ENCODE measurements at places on chromosomes 11 and 22.

- DNase-seq = no peak
Observed at GRCh38 chr22:34997633-34998299, 68.2 kb upstream of the ISX start.

DNA sequence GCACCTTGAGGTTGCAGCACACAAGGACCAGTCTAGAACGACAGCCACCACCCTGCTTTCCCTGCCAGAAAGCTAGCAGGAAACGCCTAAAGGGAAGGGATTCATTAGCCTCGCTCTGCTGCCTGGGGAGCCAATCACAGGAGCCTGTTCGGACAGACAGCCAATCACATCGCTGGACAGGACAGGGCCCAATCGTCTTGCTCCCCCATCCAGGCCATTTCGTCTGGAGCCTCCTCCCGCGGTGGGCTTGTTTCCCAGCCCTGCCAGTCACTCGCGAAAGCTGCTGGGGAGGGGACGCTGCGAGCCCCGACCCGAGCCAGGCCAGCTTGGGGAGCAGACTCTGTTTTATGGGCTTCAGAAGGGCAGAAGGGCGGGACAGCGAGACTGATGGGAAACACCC lies 79.8 kb upstream of the NCAM1 start:
- no peak for DNase-seq

- DNase-seq = no peak
Observed at GRCh38 chr11:12968826-12969225, 40.3 kb upstream of the RASSF10 start.

- no peak for DNase-seq
Observed at GRCh38 chr11:48107188-48107704, 109.4 kb upstream of the OR4B1 start.

DNA sequence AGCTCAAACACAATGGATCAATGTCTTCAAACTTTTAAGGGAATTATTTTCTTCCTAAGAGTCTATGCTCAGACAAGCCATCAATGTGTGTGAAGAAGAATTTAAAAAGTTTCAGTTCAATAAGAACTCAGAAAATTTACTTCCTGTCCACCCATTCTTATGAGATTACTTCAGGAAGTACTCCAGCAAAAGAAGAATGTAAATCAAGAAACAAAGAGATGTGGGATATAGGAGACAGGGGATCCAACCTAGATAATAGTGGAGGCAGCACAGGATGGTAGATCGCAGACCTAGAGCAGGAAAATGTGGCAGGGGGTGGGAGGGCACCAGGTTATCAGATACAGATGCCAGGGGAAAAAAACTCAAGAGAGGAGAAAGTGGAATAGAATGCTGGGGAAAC lies 170.6 kb downstream of the MPPED1 start:
- DNase-seq = no peak

DNA sequence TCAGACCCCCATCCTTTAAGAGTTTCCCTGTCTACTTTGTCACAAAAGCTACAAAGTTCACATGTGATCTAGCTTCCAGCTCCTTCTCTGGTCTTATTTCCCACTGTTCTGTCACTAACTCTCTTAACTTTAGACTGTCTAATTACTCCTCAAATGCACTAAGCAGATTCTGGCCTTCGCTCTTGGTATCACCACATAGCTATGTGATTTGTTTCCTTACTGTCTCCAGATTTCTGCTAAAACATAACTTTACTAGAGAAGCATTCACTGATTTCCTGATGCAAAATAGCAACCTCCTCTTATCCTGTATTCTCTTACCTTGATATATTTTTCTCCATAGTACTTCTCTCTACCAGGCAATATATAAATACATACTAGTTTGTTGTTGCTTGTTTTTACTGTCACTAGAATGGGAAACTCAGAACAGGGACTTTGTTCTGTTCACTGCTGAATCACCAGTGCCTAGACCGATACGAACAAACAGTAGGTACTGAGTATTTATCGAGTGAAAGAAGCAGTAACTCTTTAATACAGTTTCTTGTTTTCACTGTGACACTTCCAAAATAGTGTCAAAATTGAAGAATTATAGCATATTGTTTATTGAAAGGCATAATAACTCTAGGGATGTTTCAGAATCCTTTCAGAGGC lies 205.6 kb downstream of the DDX10 start:
- no peak for DNase-seq

DNA sequence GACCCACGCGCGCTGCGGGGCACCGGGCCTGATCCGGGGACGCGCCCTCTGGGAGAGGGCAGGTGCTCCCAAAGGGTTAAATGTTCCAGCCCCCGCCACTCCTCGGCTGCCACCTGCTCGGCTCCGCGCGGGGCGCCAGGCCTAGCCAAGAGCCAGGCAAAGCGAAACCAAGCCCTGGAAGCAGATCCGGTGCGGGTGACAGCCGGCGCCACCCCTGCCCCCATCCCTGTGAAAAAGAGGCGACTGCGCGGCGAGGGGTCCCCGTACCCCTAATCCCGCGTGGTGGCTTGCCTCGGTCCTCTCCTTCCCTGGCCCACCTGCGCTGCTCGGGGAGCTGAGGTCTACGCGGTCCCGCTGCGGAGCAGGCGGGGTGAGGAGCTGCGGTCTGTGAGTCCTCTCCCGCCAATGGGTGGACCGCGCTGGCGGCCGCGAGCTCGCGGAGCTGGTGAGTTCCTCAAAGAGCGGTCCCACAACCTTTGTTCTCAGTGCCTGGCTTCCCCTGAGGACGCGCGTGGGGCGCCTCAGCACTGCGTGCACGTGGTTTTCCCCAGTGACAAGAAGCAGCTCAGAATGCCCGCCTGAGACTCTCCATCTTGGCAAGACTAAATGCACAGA lies at the start of gene ME3:
Gene ME3 (minus strand): TSS at position 610 of the 615 bp plus-strand sequence.
- no peak for DNase-seq

DNA sequence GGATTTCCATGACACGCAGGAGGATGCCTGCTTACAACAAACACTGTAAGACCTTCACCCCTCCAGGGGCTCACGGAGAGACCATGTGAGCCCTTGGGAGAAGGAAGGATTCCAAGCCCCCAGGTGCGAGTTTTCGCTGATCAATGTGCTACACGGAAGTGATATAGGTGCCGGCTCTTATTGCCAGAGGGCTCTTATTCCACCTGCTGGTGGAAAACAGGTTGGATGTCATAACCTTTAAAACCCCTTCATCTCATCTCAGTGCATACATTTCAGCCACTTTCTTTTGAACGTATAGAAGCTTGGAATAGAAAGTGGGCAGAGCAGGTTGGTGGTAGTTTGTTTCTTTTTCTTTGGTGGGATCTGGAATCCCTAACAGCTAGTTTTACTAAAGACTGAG lies 25.8 kb downstream of the LAYN start:
- no peak for DNase-seq

DNA sequence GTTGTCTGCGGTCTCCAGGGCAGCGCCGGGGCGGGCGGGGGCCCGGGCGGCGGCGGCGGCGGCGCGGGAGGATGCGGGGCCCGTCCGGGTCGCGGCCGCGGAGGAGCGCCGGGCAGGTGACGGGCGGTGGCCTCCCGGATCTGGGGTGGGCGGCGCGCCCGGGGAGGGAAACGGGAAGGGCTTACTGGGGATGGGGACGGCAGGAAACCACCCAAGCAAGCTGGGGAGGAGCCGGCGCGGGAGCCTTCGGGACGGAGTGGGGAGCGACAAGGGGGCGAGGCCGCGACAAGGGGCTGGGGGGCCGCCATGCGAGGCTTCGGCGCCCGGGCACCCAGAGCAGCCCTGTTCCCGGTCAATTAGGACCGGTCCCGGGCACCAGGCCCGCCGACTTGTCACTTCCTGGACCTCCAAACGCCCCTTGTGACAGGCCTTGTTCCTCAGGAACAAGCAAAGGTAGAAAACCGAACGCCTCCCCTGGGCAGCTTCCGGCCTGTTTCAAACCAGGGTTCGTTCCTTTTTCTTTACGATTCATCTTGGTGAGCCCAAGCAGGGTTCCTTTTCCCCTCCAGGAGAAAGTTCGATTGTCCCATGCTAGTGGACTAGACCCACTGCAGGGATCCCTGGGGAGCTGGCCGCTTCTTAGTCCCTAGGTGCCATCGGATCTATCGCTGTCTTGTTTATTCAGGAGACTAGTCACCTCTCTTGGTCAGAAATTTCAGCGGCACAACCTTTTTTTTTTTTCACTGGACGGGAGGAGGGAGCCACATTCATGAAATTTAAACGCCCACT lies 492 bp downstream of the JHY start:
- DNase-seq = peak; percentile 9

GRCh38 chr11:14638561-14638960 lies 5.0 kb upstream of the PDE3B start:
- no peak for DNase-seq

DNA sequence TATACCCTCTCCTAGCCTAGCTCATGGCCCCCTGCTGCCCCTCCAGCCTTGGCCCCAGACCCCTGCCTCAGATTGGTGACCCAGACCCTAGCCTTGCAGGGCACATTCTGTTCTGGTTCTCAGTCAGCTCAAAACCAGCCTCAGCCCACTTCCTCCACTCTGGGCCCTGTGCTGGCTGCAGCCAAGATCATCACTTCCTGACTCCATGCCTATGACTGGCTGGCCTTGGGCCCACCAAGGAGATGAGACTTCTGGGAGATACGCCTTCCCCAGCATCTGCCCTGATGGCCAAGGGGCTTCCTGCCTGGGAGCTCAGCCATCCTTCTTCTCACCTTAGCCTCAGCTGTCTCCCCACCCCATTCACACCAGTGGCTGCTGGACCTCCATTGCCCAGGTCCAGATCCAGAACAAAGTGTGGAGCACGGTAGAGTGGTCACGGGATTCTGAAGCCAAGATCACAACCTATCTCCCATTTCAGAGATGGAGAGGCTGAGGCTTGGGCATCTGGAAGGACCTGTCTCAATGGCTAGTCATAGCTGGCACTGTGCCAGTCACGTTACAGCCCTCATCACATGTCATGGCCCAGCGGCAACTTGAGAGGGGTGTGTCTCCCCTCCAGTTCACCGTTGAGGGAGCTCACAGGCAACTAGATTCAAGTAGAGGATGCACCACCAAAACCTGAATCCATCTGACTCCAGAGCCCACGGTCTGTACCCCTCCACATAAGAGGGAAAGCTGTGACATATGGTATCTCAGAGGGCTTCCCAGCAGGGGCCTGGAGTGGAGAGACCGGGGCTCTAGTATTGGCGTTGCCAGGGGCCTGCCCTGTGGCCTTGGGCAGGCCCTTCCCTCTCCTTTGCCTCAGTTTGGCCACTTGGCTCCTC lies 43.0 kb upstream of the KLHL35 start:
- no peak for DNase-seq

- no peak for DNase-seq
Observed at GRCh38 chr11:86468169-86468568, 93.5 kb downstream of the CCDC81 start.

GRCh38 chr22:48432781-48433518 lies 1394.7 kb downstream of the BRD1 start:
- no peak for DNase-seq

GRCh38 chr22:43292630-43293018 lies 50.5 kb downstream of the SCUBE1 start:
- no peak for DNase-seq

GRCh38 chr22:48576333-48577013 lies 1251.2 kb downstream of the BRD1 start:
- DNase-seq = no peak

DNA sequence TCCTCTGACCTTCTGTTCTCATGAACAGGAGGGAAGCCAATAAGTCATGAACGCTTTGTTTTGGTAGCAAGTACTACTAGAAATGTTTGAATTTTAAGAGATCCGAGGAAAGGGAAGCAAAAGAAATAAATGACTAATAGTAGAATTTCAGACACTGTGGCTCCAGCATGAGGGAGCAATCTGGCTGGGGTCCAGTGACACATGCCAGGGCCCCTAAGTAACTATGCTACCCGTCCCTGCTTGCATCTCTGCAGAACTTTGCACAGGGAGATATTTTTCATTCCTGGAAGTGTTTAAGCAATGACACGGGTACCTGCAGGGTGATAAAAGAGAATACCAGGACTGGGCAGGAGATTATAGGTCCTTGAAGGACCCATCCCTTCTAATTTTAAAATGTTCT lies 7.3 kb upstream of the ADAMTS8 start:
- DNase-seq = no peak

- no peak for DNase-seq
Observed at GRCh38 chr11:68810164-68810563, 31.6 kb downstream of the CPT1A start.

- DNase-seq = no peak
Observed at GRCh38 chr11:11779975-11780374, 61.8 kb upstream of the USP47 start.

GRCh38 chr22:44582016-44582415 lies 84.0 kb upstream of the RTL6 start:
- no peak for DNase-seq

DNA sequence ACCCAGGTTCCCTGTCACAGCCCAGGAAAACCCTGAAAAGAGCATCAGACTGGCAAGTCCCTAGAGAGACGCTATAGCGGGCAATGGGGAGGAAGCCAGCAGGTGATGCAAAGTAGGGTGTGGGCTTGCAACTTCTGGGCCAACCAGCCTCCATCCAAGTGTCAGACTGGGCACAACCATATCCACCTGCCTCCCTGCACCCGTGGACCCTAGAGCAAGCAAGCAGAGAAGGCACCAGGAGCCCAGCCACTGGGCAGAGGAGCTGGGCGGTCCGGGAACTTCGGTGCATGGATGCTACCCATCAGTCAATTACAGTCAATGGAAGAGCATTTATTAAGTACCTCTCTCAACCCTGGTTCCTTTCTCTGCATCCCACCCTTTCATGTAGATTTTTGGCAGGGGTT lies 2.8 kb downstream of the NECTIN1 start:
- DNase-seq = no peak

GRCh38 chr11:99568808-99569207 lies 548.1 kb downstream of the CNTN5 start:
- no peak for DNase-seq

DNA sequence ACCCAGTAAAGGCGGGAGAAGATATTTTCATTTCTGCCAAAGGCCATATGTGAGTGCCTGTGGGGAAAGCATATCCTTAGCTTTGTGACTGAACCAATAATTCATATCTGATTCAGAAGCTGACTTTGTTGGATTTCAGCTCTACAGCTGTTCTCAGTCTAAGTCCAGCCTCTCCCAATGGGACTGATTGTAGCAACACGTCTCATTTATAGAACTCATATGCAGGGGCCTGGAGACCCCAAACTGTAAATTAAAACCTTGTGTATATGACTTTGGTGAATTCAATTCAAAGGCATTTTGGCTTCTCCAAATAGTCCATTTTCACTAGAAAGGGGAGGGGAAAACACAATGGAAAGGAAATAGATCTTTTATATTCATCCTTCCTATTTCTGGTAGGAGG lies 250.4 kb upstream of the SORL1-AS1 start:
- no peak for DNase-seq

DNA sequence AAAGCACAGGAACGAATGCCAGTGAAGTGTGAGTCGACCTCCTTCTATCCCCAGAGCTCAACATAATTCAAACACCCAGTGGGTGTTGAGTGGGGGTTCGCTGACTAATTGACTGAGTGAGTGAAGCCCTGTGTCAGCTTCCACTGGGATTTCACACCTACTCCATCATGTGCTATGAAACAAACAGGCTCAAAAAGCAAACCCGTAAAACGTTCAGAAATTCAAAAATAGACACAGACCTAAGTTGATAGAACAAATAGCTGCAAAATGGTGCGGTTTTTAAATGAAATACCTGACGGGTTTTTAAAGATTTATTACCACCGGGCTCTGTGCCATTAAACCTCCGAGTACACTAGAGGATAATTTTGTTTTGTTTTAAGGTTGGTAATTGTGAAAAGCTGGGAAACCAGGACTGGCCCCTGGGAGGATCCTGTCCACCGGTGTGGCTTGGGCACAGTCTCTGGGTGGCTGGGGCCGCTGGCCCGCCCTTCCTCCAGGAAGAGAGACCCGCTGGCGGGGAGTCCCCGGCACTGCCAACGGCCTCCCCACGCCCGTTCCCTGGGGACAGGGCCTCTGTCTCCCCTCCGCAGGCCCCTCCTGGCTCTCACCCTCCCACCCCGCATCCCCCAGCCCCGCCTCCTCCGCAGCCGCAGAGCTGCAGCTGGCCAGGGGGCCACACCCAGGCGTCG lies 13.6 kb downstream of the KCNJ5 start:
- no peak for DNase-seq

Data from stimulated activated CD8-positive, alpha-beta memory T cell treated with anti-CD3 and anti-CD28 coated beads, Interleukin-4, amount 100 ng/mL, for 1 hour (primary cell).